T-helper 2 cell treated with Interferon-gamma antibody and Interleukin-4, amounts not matched to agents 100 ng/mL and 5 ng/mL, for 36 hours (primary cell): ENCODE measurements at places on chromosomes 3 and 15. TPM values are rescaled to one million over a fixed set of nuclear protein-coding genes. Genes with fewer than 3 reads are reported as not detected.

Gene IGF1R
- 15.9 and 21.3 TPM in 2 replicates for total RNA-seq

Gene ZNF662
- total RNA-seq = 0.27 and 0.93 TPM in 2 replicates

Gene PPP2R3A
- 0.20 TPM in 1 of 2 replicates, not detected in the other for total RNA-seq

Gene SPATA12
- total RNA-seq = not detected in 2 replicates

Gene DHX30
- total RNA-seq = 89.9 and 90.5 TPM in 2 replicates

Gene C3orf20
- 0.20 and 0.30 TPM in 2 replicates for total RNA-seq

Gene TGM5
- total RNA-seq = 0.09 and 0.11 TPM in 2 replicates

Gene GJD2
- total RNA-seq = not detected in 2 replicates

Gene GABRA5
- not detected in 2 replicates for total RNA-seq

Gene OXTR
- 1.2 and 1.4 TPM in 2 replicates for total RNA-seq

Gene INKA1
- 0.41 and 0.82 TPM in 2 replicates for total RNA-seq

Gene MED12L
- 1.6 and 1.8 TPM in 2 replicates for total RNA-seq

Gene SAXO2
- 0.68 and 1.2 TPM in 2 replicates for total RNA-seq
